ENCODE measurements at places on chromosomes 6 and 20.

DNA sequence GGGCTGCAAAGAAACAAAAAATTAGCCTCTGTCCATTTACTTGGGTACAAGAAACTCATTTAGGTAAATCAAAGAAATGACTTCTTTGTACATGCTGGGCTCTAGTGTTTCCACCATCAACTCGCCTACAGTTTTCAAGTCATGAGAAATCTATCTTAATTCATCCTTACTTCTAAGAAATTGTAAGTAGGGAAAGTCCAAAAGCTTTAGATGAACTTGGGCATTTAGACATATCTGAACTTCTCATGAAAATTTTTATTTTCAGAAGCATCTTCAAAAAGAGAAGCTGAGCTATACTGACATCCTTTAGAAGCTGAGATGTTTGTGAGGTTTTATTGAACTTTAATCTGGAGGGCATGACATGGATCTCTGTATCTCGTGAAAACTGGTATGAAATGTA is 117.3 kb downstream of the MYB start:
- no peak for DNase-seq

DNA sequence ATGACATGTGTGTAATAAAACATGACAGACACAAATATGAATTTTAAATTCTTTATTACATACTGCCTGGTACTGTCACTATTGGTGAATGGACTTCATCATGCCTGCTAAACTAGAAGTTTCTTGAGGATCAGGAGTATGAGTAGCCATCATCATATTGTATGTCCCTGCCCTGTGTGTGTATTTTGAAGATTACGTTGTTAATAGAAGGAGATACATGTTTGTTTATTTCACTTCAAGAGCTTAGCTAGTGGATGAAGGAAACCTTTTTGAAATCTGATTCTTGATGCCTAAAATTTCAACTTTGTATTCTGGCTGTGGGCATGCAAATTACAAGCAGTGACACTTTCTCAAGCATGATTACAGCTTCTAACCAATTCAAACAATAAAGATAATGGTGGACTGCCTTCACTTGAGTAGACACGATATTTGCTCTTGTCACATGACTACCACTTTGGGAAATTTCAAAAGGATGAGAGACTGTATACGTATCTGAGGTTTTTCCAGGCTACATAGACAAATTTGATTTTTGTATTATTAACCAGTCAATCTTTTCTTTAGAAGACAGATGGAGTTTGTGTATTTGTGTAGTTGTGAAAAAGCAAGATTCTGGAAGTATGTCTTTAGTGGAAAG is 3.5 kb downstream of the TBPL1 start:
- no peak for DNase-seq

DNA sequence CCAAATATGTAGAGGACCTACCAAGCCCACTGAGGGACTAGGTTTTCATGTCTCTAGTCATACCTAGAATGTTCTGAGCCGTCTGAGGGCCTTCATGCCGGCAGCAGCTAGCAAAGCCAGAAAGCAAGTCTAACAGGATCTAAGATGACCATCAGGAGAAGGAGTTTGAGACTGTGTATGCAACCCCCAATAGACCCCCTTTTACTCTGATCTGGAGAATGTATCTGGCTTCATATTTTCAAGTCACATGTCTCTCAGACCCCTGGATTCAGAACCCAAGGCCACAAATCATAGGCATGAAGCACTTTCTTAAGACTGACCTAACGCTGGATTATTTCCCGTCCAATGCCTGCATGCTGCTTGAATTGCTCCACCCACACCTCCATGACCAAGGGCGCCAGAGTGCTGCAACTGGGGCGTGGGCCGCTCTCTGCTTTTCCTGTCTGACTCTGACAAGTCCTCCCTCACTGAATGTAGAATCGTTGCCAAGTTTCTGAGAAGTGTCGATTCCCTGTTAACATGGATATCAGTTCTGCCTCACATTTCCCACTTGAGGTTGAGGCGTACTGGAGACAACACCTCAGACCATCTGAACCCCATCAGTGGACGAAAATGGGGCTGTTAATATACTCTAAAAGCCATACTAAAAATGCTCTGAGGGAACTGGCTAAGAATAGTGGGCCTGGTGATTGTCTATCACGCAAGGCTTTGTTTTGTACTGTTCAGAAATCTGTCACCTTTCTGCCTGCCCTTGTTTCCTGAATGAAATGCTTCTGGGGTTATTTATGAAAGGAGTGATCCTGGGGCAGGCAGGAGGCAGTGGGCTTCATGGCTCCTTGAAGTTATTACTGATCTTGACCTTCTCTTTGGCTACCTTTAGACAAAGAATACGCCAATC is 23.9 kb upstream of the ASXL1 start:
- no peak for DNase-seq

DNA sequence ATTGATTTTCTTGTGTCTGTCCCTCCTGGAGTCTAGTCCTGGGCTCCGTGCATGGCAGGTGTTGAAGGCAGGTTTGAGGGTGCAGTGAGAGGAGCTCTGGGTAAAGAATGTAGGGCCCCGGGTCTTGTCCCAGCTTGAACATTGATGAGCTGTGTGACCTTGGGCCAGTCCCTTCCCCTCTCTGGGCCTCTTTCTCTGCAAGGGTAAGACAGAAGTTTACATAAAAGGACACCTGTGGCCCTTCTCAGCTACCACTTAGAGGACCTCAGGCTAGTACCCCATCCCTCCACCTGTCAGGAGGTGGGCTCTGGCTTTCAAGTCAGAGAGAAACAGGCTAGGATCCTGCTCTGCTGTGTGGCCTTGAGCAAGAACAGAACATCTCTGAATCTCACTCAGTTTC is 55.3 kb upstream of the CTNNBL1 start:
- DNase-seq: no peak

GRCh38 chr6:69846312-69846711 is 20.0 kb upstream of the COL19A1 start:
- DNase-seq: no peak

DNA sequence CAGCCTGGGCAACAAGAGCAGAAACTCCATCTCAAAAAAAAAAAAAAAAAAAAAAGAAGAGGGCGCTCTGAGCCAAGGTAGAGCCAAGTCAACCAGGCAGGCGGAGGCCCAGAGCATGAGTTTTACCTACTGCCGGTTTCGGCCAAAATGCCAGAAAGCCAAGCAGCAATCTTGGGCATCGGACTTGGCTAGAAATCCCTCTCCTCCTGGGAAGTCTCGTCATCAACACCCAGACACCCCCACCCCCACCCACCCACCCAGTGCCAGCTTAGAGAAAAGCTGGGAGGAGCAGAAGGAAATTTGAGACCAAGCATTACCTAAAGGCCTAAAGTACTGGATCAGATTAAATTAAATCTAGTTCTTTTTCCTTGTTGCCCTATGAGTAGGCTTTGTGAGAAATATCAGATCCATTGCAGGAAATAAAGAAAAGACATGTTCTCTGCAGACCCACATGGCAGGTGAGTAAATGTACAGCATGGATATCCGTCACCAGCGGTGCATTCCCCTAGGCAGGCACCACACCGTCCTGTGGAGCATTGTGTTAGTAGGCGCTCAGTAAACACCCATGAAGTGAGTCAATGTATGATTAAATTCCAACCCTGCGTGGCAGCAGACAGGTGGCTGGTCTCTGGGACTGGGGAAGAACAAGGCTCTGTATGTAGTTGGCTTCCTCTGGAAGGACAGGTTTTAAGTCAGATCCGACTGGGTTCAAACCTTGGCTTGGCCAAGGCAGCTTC is 21.0 kb downstream of the RIPOR3 start:
- no peak for DNase-seq

DNA sequence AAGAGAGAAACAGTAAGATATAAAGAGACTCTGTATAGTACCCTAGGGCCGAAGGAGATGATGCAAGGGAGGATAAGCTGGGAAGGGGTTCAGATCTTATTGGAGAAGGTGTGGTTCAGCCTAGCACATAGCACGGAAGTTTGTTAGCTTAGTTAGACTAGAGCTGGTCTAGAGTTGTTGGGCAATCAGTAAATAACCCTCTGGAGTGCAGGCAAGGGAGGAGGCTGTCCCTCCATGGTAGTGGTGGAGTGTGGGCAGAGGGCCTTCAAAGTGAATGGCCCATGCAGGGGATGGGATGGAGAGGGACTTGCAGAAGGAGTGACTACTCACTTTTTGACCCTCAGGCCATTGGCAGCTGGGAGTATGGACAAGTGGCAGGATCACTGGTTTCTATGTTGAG is 20.0 kb downstream of the TULP4 start:
- no peak for DNase-seq

GRCh38 chr6:15653581-15653980 is 9.2 kb downstream of the DTNBP1 start:
- DNase-seq: no peak

- DNase-seq: no peak
These were observed 26.5 kb downstream of the FAM229B start for GRCh38 chr6:112113918-112114317.

DNA sequence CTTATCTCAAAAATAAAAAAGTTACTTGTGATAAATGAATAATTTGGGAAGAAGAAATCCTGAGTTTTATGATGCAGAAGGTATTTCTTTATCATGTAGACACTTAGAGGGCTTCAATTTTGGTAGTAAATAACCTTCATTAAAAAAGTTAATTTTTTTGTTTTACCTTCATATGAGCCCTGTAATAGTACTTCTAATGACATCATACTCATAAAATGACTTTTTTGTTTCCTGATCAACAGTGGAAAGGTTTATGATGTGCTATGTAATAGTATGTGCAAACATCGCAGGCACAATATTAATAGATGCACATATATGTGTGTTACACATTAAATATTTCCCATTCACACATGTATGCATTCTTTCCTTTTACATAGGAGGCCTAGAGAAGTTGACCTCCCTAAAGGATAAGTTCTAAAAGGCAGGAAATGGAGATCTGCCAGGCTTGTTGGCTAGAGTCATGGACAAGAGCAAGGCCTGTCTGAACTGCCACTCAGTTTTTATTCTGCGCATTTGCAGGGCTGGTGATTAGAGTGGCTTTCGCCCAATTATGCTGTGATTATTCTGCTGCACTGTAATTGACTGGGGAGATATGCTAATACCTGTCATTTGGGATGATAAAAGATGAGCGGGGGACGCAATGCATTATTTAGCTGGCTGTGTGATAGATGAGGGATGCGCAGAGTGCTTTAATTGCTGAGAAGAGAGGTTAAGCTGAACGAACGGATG is 272.6 kb downstream of the TMEM242 start:
- DNase-seq: no peak

- no peak for DNase-seq
These were observed 66.7 kb upstream of the ZNF217 start for GRCh38 chr20:53660078-53660909.

GRCh38 chr6:161266513-161267230 is 7.2 kb downstream of the AGPAT4 start:
- no peak for DNase-seq

DNA sequence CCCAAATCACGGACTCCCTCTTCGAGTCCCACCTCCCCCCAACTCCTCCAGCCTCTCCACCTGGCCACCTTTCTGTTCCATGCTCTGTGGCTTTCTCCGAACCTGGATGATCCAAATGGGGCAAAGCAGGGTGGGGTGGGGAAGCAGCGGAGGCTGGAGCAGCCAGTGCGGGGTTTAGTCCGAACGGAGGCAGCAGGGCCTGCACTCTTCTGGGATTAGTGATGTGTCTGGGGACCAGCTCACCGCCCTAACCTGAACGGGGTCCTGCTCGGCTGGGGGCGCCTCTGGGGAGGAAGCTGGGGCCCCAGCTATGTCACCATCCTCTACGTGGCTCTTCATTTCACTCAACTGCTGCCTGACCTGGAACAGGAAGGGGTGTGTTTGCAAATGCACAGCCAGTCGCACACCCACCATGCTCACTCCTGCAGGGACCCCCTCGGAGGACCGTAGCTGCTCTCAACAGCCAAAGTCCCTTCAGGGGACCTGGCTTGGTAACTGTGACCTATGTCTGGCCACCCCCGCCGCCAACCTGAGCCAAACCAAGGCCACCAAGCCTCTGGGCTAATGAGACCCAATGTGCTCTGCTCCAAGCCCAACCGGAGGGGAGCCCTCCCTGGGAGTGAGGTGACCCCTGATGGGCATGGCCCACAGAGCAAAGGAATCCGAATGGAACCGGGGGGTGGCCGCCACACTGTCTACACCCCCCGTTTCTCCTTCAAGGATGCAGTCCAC is 46.8 kb downstream of the DSTN start:
- DNase-seq: no peak

DNA sequence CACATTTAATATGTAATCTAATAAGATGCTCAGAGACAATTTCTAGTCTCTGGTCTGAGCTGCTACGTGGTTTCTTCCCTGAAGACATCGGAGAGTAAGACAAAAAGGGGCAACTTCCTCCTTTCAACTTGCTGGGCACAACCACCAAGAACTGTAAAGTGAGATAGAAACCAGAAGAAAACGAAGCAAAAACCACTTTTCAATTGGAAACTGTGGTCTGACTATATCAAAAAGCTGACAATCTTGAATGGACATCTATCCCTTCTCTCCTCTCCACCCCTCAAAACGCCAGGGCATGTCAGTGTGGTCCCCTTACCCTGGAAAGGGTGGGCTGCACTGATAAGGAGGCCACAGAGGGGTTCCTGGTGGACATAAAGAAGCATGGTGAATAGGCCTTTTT is 269.1 kb downstream of the CD83 start:
- no peak for DNase-seq

GRCh38 chr20:64137598-64138031 is 26.6 kb upstream of the MYT1 start:
- no peak for DNase-seq

GRCh38 chr20:32772046-32772445 is 9.9 kb downstream of the DNMT3B start:
- no peak for DNase-seq
